ENCODE measurements at places on chromosomes 4 and X.

GRCh38 chrX:3651277-3651676 is 62.2 kb downstream of the PRKX start:
- DNase-seq: no peak

DNA sequence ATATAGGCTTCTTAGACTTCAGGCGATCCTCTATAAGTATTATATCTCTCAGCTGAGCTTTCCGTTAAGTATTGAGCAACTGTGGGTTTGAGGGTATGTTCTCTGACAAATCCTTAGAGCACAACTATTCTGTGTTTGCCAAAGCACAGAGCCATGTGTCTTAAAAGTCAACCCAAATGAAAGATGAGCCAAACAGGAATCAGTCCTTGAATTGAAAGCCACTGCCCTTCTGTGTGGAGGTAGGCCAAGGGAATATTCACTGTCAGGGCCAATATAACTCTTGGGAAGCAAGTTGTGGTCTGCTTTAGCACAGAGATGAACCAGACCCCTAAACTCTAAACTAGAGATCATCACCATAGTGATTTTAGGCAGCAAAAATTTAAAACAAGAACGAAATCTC is 164.0 kb downstream of the STAG2 start:
- DNase-seq: no peak

- no peak for DNase-seq
These were observed 734.4 kb upstream of the PABPC4L start for GRCh38 chr4:134936014-134936413.

- DNase-seq: no peak
These were observed 107.8 kb downstream of the ARHGAP10 start for GRCh38 chr4:147839663-147840062.

DNA sequence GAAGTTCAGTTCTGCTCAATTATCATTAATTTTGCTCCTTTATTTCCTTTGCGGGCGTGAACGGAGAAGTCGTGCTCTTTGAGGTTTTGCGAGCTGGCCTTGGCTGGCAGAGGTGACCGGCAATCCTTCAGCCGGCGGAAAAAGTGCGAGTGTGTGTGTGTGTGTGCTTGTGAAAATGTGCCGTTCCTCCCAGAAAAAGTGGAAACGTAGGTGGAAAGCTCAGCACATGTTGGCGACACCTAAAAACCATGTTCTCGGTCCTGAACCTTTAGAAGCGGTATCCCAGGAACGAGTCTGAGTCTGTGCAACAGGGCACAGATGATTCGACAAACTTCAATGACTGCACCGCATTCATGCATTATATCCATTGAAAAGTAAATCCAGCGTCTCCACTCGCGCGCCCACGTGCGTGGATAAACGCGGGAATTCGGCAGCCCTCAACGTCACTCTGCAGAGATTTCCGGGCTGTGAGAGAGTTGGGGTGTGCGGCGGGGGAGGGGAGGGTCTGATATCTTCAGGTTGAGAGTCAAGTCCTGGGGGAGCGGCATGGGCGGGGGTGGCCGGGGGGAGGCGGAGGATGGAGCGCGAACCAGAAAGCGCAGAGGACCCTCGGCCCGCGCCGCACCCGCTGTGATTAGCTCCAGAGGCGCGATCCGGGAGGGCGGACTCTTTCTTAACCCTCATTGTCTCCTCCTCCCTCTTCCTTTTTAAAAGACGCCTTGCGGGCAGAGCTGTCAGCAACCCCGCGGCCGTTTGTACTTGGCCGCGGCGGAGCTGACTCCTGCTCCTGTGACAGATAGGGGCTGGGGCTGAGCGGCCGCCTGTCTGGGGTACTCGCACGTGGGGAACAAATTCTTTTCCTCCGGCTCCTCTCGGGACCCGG is at the start of gene SHISA3:
Gene SHISA3, plus strand, starts transcription at position 737 of the 883 bp plus-strand sequence. CDS start 569 bp downstream, outside the sequence.
- no peak for DNase-seq

- DNase-seq: no peak
These were observed 70.2 kb upstream of the LONRF3 start for GRCh38 chrX:118904218-118904617.

- no peak for DNase-seq
These were observed 187.8 kb upstream of the NHS start for GRCh38 chrX:17187136-17187756.

GRCh38 chr4:187070158-187070557 is 346.5 kb upstream of the FAT1 start:
- DNase-seq: no peak

DNA sequence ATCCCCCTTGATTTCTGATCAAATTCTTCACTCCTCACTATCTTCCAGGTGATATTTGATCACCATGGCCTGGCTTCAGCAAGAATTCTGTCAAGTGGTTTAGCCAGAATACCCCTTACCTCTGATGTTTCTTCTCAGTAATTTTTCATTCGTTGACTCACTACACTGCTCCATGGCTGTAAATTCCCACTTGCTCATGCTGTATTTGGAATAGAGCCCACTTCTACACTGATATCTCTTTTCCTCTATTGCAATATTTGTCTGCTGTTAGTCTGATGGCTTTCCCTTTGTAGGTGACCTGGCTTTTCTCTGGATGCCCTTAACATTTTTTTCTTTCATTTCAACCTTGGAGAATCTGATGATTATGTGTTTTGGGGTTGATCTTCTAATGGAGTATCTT is 73.9 kb upstream of the DIPK2B start:
- no peak for DNase-seq

DNA sequence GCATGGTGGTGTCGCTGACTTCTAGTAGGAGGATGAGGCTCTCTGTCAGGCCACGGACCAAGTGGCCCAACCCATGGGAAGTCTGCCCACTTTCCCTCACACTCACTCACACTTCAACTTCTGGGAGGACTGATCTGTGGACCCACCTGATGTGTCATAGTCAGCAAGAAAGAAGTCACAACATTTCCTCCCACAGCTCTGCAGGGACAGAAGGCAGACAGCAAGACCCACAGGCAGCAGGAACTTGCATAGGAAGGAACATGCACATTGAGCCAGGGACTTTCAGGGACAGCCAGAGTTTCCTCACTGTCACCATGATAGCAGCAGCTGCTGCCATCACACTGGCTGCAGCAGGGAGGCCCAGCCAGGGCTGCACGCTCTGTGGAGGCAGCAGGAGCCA is 19.5 kb downstream of the XAGE5 start:
- DNase-seq: no peak

DNA sequence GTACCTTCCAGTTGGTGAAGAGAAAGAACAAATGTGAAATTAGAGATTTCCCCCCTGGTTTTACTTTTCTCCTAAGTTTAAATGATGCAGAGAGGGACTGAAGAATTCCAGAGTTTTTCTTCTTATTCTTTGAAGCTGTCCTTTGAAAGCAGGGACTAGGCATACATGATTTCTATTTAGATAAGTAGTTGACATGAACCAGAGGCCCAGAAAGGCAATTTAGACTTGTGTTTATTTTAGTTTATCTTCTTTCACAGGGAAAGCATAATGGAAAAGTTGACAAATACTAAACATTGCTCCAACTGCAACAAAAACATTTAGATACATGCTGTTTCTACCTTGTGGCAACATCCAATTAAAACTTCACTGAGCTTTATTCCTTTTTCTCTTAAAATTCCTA is 32.0 kb downstream of the PTPN13 start:
- DNase-seq: no peak

GRCh38 chr4:136909626-136910025 is 622.7 kb downstream of the PCDH18 start:
- DNase-seq: no peak

DNA sequence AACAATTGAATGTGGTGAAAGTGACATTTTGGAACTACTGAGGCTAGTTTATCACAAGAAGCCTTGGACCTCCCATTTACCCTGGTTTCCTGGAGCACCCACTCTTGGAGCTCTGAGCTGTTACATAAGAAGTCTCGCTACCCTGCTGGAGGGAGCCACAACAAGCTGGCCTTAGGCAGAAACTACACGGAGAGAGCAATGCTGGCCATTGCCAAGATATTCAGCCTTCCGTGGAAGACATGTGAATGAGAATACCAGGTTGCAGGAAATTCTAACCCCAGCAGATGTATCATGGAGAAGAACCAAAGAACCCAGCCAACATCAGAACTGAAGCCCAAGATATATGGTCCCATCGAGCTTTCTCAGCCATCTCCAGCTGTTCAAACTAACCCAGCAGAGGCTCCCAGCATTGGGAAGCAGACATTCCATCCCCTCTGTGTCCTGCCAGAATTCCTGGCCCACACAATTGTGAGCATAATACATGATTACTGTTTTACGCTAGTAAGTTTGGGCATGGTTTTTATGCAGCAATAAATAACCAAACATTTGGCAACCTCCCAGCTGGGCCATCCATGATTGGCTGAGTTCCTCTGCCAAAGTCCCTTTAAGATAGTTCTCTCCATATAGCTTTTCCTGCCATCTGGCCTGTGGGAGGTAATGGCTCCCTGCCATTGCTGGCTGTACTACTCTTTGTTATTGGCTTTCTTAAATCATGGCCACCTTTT is 17.9 kb upstream of the PDE5A start:
- no peak for DNase-seq

DNA sequence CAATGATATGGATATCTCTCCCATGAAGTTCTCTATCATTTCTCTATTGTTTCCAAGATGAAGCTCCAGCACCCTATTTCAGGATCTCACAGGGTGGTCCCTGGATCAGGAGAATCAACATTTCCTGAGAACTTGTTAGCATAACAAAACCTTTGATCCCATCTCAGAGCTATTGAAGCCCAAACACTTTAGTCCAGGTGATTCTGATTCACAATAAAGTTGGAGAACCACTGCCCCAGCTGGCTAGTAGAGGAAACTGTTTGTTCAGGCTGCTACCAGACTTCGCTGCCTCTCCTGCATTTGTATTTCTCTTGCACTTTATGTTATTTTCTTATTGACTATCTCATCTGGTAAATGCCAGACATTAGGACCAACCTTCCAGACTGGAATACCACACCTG is 65.4 kb downstream of the CEP44 start:
- no peak for DNase-seq

DNA sequence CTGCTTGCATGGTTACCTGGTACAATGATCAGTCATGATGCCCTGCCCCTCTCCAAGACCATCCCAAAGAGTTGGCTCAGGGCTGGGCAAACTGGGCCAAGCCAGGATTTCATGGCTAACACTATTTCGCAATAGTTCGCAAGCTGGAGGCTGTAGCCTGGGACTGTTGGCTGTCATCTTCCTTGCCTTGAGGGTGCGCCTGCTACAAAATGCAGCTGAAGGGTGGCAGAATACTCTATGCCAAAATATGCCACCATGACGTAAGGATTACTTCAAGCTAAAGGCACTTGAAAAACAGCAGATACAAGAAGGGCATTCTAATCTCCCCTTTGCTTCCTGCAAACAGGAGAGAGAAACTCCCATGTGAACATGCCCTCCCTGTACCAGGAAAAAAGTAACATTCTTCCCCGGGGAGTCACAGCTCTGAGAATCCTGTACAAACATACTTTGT is 21.0 kb downstream of the SAT1 start:
- DNase-seq: no peak

- DNase-seq: no peak
These were observed 825.8 kb upstream of the LCORL start for GRCh38 chr4:18847249-18847890.

- DNase-seq: no peak
These were observed 297.0 kb upstream of the PUDP start for GRCh38 chrX:7444967-7445366.

- no peak for DNase-seq
These were observed 8.9 kb downstream of the MSANTD1 start for GRCh38 chr4:3257556-3258482.

DNA sequence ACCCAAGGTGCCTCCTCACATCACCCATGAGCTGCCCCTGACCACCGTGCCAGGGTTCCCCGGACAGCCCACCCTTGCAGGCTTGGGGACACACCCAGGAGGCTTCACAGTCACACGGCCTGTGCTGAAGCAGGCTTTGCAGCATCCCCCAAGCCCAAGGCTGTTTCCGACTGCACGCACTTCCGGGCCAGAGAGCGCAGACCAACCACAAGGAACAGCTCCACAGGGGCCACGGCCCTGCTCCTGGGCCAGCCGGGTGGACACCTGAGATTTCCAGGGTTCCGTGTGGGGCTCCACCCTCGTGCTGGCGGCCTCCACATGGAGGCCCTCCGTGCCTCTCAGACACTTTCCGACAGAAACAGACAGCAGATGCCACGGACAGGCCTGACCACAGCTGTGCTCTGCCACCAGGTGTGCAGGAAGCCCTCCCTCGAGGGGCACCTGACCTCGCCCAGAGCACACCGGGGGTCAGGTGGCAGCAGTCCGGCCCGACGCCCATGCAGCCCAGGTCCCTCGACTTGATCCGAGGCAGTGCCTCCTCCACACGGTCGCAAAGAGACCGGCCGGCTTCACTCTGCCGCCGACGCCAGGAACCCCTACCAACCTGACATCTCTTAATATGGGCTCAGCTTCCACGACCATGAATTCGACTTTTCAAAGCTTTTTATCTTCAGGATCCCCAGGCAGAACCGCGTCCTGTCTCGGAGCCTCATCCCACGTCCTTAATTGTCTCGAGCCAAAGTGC is 8.0 kb downstream of the CTBP1 start:
- no peak for DNase-seq

DNA sequence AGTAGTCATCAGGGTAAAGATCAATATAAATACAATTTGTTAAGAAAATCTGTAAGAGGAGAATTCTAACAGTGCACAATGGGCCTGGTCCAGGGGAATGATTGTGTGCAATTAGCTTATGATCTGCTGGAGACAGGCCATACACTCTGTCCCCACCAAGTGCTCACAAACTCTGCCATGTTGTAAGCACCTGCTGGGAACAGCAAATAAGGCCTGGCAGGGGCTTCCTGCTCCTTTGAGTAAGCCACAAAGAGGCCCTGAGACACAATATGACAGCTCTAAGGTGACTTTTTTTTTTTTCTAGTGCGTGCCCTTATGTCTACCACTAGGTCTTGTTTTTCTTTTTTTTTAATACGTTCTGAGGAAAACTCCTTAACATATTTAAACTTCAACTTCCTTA is 866.3 kb upstream of the PCDH7 start:
- no peak for DNase-seq

GRCh38 chr4:76754439-76754838 is 143.5 kb downstream of the SOWAHB start:
- no peak for DNase-seq

GRCh38 chr4:105767579-105767978 is 59.0 kb downstream of the GSTCD start:
- DNase-seq: no peak

- no peak for DNase-seq
These were observed 13.7 kb upstream of the PHKA1 start for GRCh38 chrX:72727846-72728245.

DNA sequence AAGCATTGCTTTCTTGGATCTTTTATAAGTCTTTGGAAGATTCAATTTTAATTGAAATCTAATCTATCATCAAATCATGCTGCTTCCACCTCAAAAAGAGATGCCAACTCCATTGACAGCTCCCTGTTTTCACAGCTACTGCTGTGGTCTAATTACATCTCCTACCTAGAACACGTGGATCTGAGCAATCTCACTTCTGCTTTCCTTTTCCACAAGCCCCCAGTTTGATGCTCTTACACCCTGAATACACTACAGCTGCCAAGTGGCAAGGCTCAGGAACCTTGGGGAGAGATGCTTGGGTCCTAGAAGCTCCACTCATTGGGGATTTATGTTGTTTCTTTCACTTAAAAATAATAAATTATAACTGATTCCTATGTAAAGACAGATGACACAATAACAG is 172.0 kb downstream of the CFAP299 start:
- no peak for DNase-seq

All from stimulated activated CD4-positive, alpha-beta T cell treated with anti-CD3 and anti-CD28 coated beads, Interleukin-1b, Interleukin-23, amount 100 ng/mL, for 24 hours (primary cell).